ENCODE measurements at places on chromosomes 7 and 10. TPM values are rescaled to one million over a fixed set of nuclear protein-coding genes. Genes with fewer than 3 reads are reported as not detected.

DNA sequence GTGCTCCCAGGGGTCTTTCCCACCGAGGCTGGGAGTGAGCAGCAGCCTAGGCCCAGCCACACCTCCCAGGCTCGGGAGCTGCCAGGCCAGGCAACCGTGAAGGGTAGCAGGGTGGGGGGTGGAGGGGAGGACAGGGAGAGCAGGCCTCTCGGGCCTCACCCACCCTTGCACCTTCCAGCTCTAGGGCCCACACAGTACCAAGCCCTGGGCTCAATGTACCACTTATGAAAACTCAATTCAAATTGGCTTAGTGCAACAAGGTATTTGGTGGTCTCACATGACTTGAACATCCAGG lies 127.4 kb downstream of the FAM53B start:
- H3K27ac ChIP-seq, result no peak overlapping the region
- no peaks in the 10 kb centered on the region for H3K4me1 ChIP-seq

GRCh38 chr10:84654671-84655070 lies 326.3 kb downstream of the CCSER2 start:
- no peaks in the 10 kb centered on the region for H3K4me1 ChIP-seq
- H3K27me3 ChIP-seq, result no peaks in the 10 kb centered on the region
- H3K36me3 ChIP-seq, result no peaks in the 10 kb centered on the region
- H3K4me3 ChIP-seq, result no peak overlapping the region
- no peak overlapping the region for H3K27ac ChIP-seq

DNA sequence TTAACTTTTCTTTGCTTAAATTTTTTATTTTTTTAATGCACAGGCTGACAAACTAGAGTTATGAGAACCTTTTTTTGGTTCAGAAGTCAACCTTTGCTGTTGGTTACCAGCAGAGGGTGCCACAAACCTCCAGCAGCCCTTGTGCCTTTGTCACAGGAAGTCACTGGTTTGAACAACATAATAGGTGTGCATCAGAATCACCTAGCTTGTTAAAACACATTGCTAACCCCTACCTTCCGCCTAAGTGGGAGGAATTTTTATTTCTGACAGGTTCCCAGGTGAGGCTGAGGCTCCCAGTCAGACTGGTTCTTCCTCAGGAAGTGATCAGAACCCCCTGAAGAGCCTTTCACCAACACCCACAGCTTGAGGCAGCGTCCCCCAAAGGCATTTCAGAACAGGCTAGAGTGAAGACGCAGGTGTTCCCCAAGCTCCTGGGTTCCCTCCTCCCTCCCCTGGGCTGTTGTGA lies 22.6 kb upstream of the VDAC2 start:
- H3K27ac ChIP-seq, result peak overlapping the region; percentile 2
- H3K36me3 ChIP-seq, result no peaks in the 10 kb centered on the region
- no peak overlapping the region for H3K4me3 ChIP-seq
- H3K27me3 ChIP-seq, result no peaks in the 10 kb centered on the region

DNA sequence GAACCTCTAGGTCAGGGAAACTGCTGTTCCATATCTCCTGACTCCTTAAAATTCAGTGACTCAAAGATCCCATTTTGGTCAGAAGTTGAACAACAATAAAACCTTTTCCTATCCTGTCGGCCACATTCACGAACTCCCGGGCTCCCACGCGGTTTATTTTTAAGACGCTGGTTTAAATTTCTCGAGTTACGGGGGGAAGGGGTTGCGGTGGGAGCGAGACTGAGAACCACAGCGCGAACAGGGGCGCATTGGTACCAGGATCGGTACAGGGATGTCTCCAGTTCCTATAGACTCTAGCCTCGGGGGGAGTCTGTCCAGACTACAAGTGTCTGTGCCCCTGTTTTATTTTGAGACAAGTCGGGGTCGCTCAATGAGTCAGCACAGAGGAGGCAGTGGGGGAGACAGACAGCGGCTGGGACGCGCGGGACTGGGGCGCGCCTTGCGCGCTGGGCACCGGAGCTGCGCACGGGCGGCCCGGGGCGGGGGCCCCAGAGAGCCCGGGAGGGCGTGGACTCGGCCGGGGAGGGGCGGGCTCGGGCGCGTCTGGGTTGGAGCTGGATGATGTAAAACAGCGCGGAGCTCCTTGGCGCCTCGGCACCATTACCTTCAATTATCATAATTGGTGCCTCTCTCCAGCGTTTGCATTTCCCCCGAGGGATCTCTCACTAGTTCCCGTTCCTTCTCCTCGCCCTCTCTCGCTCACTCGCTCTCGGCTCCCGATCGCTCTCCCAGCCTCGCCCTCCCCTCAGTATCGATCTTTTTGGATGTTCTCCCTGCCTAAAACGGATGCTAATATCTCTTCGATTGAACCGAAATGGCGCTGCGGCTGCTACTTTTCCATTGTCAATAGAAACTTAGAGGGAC lies 8.7 kb upstream of the BAMBI start:
- H3K27ac ChIP-seq, result no peak overlapping the region
- H3K4me3 ChIP-seq, result peak overlapping the region; percentile 82
- no peaks in the 10 kb centered on the region for H3K36me3 ChIP-seq
- DNase-seq, result peak; percentile 83

DNA sequence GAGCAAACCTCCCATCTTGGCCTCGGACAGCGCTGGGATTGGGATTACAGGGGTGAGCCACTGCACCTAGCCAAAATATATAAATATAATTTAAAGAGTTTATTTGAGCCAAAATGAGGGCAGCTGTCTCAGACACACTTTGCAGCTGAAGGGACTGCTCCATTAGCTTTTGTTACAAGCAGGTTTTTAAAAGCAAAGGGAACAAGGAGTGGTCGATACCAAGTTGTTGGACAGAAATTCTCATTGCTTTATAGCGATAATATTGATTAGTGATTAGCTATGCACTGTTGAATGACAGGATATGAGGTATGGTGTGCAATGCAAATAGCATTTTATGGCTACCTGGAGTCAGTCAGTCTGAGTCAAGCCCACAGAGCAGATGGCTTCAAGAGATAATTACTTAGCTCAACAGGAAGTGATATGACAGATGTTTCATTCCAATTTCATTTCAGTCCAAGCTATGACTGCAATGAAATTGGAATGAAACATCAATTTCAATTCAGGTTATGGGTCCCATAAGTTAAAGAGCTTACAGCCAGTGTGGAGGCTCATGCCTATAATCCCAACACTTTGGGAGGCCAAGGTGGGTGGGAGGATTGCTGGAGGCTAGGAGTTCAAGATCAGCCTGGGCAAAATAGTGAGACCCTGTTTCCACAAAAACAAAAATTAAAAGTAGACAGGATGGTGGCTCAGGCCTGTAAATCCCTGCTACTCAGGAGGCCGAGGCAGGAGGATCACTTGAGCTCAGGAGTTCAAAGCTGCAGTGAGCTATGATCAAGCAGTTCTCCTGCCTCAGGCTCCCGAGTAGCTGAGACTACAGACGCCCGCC lies 23.1 kb downstream of the TYW1 start:
- H3K4me1 ChIP-seq, result no peaks in the 10 kb centered on the region
- no peak overlapping the region for H3K27ac ChIP-seq
- no peak for DNase-seq
- no peak overlapping the region for H3K4me3 ChIP-seq

GRCh38 chr7:35035511-35035961 lies 1.7 kb downstream of the DPY19L1 start:
- H3K4me3 ChIP-seq, result peak overlapping the region; percentile 90
- H3K27me3 ChIP-seq, result no peaks in the 10 kb centered on the region
- H3K4me1 ChIP-seq, result peaks cover 10% of the 10 kb centered on the region
- H3K36me3 ChIP-seq, result no peaks in the 10 kb centered on the region
- no peak for DNase-seq
- no peak overlapping the region for H3K27ac ChIP-seq

GRCh38 chr10:126390324-126390723 lies 2.0 kb upstream of the ADAM12 start:
- no peaks in the 10 kb centered on the region for H3K36me3 ChIP-seq
- no peak for DNase-seq
- no peak overlapping the region for H3K4me3 ChIP-seq
- H3K4me1 ChIP-seq, result no peaks in the 10 kb centered on the region
- no peak overlapping the region for H3K27ac ChIP-seq

DNA sequence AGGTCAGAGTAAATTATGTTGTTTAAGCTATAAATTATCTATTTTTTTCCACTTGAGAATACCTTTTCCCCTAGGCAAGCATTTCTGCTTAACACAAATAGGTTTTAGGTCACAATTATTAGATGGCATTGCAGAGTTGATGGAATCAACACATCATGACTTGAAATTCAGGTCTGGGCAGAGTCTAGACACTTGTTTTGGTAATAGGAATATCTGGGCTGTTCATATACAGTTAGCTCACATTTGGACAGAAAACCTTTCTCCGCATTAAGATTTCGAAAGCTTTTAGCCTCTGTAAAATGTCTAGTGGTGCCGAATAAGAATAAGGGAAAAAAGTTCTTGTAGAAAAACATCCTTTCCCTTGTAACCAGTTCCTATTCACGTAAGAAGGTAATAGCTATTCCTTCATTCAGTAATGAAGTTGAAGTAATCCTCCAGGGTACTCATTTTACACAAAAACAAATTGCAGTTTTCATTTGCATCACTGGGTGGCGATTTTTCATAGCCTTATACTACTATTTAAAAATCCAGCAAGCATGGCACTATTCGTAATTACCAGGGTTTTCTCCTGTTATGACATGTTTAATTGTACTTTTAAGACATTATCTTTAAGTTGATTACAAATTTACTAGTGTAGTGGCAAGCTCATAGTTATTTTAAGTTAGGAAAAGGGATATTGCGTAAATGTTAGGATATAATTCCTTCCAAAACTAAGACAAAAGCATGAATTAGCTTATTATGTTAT lies 37.0 kb downstream of the RPA3 start:
- H3K4me1 ChIP-seq, result no peaks in the 10 kb centered on the region
- H3K36me3 ChIP-seq, result no peaks in the 10 kb centered on the region
- no peak overlapping the region for H3K4me3 ChIP-seq

- DNase-seq, result no peak
- H3K4me3 ChIP-seq, result no peak overlapping the region
- peaks cover 14% of the 10 kb centered on the region for H3K4me1 ChIP-seq
- H3K27ac ChIP-seq, result no peak overlapping the region
- H3K27me3 ChIP-seq, result no peaks in the 10 kb centered on the region
These were observed 25.1 kb downstream of the GLI3 start for GRCh38 chr7:42211938-42212337.

DNA sequence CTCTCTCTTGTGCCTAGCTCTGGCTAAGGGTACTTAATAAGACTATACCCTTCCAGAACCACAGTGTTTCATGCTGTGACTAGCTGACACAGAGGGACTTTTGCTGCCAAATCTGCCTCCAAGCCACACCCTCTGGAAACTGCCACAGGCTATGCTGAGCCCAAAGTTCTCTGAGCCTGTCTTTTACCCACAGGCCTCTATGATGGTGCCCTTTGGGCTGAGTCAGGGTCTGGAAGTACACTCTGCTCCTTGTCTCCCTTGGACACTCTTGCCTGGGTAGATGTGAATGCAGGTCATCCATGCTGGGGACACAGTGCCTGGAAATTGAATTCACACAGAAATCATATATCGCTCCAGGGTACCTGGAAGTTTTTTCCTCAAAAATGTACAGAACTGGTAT lies 22.6 kb downstream of the DYDC1 start:
- no peaks in the 10 kb centered on the region for H3K4me1 ChIP-seq
- H3K36me3 ChIP-seq, result no peaks in the 10 kb centered on the region
- no peak overlapping the region for H3K27ac ChIP-seq
- DNase-seq, result no peak

DNA sequence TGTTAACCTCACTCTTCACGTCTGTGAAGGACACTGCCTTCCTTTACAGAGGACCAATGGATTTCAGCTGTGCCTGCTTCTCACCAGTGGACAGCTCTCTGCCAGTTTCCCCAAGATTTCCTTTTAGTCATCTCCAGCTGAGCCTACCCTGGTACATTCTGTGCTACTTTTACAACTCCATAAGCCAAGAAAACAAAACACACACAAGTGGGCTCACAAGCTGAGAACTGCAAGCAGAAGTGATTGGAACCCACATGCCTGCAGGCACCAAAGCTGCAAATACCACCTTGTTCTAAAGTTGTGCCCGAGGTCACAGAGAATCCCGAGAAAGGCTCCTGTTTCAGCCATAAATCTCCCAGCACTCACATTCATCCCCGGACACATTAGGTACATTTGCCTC lies 636.8 kb downstream of the PHTF2 start:
- H3K36me3 ChIP-seq, result no peaks in the 10 kb centered on the region
- no peak for DNase-seq
- H3K4me1 ChIP-seq, result no peaks in the 10 kb centered on the region
- no peaks in the 10 kb centered on the region for H3K27me3 ChIP-seq

DNA sequence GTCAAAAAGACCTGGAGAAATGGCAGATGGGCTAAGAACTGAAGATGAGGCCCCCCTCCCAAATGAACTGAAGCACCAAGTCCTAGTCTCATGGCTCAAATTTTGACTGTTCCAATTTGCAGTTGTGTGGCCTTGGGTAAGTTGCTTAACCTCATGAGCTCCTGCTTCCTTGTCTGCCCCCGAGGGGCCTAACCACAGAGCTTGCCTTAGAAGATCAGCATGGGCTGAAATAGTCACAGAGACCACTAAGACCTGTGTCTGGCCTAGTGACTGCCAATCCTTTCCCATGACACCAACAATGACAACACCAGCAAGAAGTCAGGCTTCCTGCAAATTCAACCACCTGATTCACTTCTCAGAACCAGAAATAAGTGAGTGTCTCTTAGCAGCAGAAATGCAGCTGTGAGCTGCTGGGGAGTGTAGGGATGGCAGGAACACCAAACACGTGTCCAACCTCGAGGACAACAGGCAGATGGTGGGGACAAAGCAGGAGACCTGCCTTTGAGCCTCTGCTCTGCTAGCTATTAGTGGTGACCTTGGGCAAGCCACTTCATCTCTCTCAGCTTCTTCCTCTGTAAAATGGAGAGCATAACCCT lies 23.7 kb downstream of the CRHR2 start:
- H3K27me3 ChIP-seq, result no peaks in the 10 kb centered on the region
- no peak for DNase-seq
- H3K27ac ChIP-seq, result no peak overlapping the region
- H3K4me1 ChIP-seq, result no peaks in the 10 kb centered on the region
- no peaks in the 10 kb centered on the region for H3K36me3 ChIP-seq

GRCh38 chr10:122981066-122981464 lies 864 bp downstream of the PSTK start:
- H3K27me3 ChIP-seq, result no peaks in the 10 kb centered on the region
- H3K4me1 ChIP-seq, result peaks cover 3% of the 10 kb centered on the region
- DNase-seq, result peak; percentile 2
- peaks cover 5% of the 10 kb centered on the region for H3K36me3 ChIP-seq
- H3K27ac ChIP-seq, result no peak overlapping the region

DNA sequence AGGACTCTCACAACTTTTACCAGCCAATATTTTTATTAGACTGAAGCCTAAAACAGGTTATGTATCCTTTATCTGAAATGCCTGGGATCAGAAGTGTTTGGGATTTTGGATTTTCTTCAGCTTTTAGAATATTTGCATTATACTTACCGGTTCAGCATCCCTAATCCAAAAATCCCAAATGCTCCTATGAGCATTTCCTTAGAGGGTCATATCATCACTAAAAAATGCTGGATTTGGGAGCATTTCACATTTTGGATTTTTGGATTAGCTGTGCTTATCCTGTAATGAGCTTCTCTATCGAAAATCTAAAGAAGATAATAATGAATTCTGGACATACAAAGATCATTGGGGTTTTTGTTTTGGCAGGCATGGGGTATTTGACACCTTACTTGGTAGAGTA lies 53.0 kb downstream of the RALA start:
- no peak overlapping the region for H3K4me3 ChIP-seq
- no peaks in the 10 kb centered on the region for H3K27me3 ChIP-seq
- H3K27ac ChIP-seq, result no peak overlapping the region
- no peaks in the 10 kb centered on the region for H3K36me3 ChIP-seq

ITGA8 gene
- not detected for polyA plus RNA-seq

MYH16 gene
- polyA plus RNA-seq, result not detected

WDFY4 gene
- not detected for polyA plus RNA-seq

UPK3B gene
- polyA plus RNA-seq, result 5.9 TPM

FBXL13 gene
- polyA plus RNA-seq, result 1.2 TPM

CUTC gene
- 25.3 TPM for polyA plus RNA-seq

HOXA9 gene
- polyA plus RNA-seq, result not detected

MAD1L1 gene
- polyA plus RNA-seq, result 61.5 TPM

SPDYE2B gene
- not detected for polyA plus RNA-seq

TLL2 gene
- polyA plus RNA-seq, result 2.9 TPM

DOCK1 gene
- 11.6 TPM for polyA plus RNA-seq

CFTR gene
- polyA plus RNA-seq, result 0.27 TPM

Measured in H1 (cell line).